GM12878 (cell line): ENCODE measurements at places on chromosomes 1 and 21. TPM values are rescaled to one million over a fixed set of nuclear protein-coding genes. Genes with fewer than 3 reads are reported as not detected.

HRNR gene
- not detected in 2 replicates for total RNA-seq

SPATA45 gene
- 0.58 TPM in 1 of 2 replicates, not detected in the other for total RNA-seq

- H3K4me1 ChIP-seq = no peaks in the 10 kb centered on the region
- H3K4me3 ChIP-seq = no peak overlapping the region
- no peaks in the 10 kb centered on the region for H3K27me3 ChIP-seq
- no peaks in the 10 kb centered on the region for H3K36me3 ChIP-seq
These were observed 62.0 kb upstream of the MACF1 start for GRCh38 chr1:39142401-39143060.

GRCh38 chr1:45411510-45411899 is 71.3 kb upstream of the MUTYH start:
- H3K36me3 ChIP-seq = no peaks in the 10 kb centered on the region
- DNase-seq = no peak
- peaks cover 14% of the 10 kb centered on the region for H3K4me1 ChIP-seq
- no peak overlapping the region for H3K4me3 ChIP-seq

GRCh38 chr1:50976111-50976889 is 6.3 kb downstream of the CDKN2C start:
- no peak for DNase-seq
- peak overlapping the region; percentile 97 for H3K4me3 ChIP-seq
- peaks cover 4% of the 10 kb centered on the region for H3K27me3 ChIP-seq
- H3K36me3 ChIP-seq = no peaks in the 10 kb centered on the region
- peak overlapping the region; percentile 96 for H3K27ac ChIP-seq
- H3K4me1 ChIP-seq = no peaks in the 10 kb centered on the region

DNA sequence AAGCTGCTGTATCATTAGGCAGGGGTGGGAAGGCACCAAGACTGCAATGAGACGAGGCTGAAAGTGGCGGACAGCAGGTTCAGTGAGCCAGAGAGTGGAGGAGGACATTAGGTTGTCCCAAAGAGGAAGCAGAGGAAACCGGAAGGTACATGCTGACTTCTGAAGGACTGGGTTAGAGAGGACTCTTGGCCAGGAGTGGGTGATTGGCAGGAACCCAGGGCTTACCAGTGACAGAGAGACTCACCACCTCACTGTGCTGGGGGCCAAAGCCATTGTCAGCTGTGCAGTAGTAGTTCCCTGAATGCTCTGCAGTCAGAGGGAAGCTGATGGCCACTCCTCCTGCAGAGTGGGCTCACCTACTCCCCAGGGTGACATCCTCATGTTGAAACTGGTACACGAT is 41.9 kb upstream of the FCRL4 start:
- H3K4me3 ChIP-seq = no peak overlapping the region
- no peaks in the 10 kb centered on the region for H3K36me3 ChIP-seq
- H3K27ac ChIP-seq = no peak overlapping the region
- no peaks in the 10 kb centered on the region for H3K4me1 ChIP-seq

- no peaks in the 10 kb centered on the region for H3K4me1 ChIP-seq
- no peak for DNase-seq
- peaks cover 5% of the 10 kb centered on the region for H3K27me3 ChIP-seq
- H3K36me3 ChIP-seq = no peaks in the 10 kb centered on the region
These were observed 13.9 kb upstream of the COL18A1 start for GRCh38 chr21:45390831-45391742.

- H3K4me1 ChIP-seq = no peaks in the 10 kb centered on the region
- no peaks in the 10 kb centered on the region for H3K36me3 ChIP-seq
- H3K27me3 ChIP-seq = no peaks in the 10 kb centered on the region
- no peak overlapping the region for H3K4me3 ChIP-seq
- DNase-seq = no peak
- H3K27ac ChIP-seq = no peak overlapping the region
These were observed 141.9 kb upstream of the TNR start for GRCh38 chr1:175885326-175885725.

DNA sequence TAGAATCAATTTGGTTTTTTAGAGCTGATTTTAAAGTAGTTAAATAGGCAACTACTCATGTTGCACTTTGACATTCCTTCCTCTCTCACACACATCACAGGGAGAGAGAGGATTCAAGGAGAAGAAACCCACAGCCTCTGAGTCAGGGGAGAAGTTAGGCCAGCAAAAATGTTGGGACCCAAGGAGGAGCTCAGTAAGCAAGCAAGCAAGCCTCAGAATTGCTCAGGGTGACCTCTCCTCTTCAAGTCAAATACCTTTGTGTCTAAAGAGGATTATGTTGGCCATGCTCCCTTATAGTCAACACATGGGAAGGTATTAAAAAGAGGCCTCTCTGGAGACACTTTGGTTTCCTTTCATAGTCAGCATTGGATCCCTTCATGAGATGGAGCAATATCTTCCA is 80.5 kb upstream of the WARS2 start:
- no peaks in the 10 kb centered on the region for H3K4me1 ChIP-seq
- DNase-seq = no peak
- H3K27ac ChIP-seq = no peak overlapping the region
- no peaks in the 10 kb centered on the region for H3K36me3 ChIP-seq

DNA sequence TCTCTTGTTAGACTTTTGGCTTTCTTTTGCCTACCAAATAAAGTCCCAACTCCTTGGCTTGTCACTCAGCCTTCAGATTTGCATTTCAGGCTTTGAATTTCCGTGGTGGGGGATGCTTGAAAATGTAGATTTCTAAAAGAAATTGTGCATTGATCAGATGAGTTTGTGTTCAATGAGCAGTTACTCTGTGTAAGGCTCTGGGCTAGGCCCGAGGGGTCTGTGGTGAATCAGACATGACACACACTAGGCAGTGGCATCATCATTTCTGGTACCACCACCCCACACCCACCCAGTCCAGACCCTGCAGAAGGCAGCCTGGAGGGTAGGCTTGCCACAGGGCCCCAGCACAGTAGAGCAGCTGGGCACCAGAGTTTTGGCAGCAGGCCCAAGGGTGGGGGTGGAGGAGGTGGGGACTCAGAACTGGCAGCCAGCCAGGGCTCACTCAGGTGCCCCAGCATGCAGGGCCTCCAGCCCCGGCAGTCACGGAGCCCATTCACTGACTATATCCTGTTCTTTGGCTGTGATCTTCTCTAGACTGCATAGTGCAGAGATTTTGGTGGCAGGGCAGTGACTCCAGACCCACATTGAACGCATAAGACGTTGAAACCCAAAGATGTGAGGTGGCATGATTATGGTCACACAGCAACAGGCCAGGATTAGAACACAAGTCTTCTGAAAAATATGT is 97.2 kb upstream of the ARTN start:
- peak overlapping the region; percentile 95 for H3K27ac ChIP-seq
- no peaks in the 10 kb centered on the region for H3K36me3 ChIP-seq
- DNase-seq = peak; percentile 88
- H3K4me3 ChIP-seq = no peak overlapping the region
- peaks cover 67% of the 10 kb centered on the region for H3K4me1 ChIP-seq

DNA sequence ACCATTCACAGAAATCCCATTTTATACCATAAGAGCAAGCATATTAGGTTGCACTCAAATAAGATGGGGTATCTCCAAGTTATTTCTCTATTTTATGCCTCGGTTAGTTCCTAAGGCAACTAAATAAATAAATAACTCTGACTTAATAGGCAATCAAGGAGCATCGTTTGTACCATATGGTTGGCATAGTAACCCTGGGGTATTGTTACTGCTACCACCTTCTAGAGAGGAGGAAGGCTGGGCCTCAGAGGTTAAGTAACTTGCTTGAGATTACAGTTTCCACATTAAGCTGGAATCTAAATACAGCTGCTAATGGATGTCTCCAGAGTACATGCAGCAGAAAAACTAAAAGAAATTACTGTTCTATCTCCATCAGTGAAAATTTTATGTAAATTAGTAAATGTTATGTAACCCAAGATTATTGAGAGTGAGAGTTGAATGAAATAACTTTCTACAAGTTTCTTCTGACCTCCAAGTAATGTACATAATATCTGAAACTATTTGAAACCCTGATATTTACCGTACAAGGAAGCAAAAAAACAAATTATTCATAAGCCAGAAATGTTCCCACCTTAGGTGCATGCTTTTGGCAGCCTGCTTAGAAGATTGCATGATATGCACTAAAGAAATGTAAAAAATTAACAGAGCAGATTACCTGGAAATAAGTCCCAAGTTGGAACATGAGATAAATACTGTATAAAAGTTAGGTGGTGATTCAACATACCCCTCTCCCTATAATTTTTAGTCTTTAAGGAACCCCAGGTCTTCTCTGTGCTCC is 127.0 kb downstream of the CRB1 start:
- no peaks in the 10 kb centered on the region for H3K27me3 ChIP-seq
- H3K27ac ChIP-seq = no peak overlapping the region
- no peaks in the 10 kb centered on the region for H3K4me1 ChIP-seq
- H3K36me3 ChIP-seq = no peaks in the 10 kb centered on the region
- no peak for DNase-seq

DNA sequence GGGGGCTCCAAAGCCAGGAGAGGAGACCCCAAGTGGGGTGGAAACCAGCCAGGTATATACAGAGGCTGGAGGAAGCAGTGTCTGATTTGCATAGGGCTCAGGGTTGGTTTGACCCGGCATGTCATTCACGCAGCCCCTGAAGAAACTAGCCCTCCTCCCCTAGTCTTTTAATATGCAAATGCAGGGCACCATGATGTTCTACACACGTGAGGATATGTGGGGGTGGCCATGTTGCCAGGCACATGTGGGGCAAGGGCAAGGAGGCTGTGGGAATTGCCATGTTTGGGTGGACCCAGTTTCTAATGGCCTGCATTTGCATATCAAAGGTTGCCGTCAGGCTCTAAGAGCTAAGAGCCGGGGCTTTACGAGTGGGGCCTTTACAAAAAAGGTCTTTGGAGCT is 12.0 kb upstream of the RHOU start:
- H3K4me1 ChIP-seq = no peaks in the 10 kb centered on the region
- no peak overlapping the region for H3K27ac ChIP-seq
- DNase-seq = no peak
- no peak overlapping the region for H3K4me3 ChIP-seq

- H3K36me3 ChIP-seq = no peaks in the 10 kb centered on the region
- DNase-seq = no peak
- H3K4me3 ChIP-seq = no peak overlapping the region
- no peaks in the 10 kb centered on the region for H3K4me1 ChIP-seq
- no peak overlapping the region for H3K27ac ChIP-seq
These were observed 15.1 kb upstream of the TAS1R2 start for GRCh38 chr1:18874600-18874999.

GRCh38 chr1:233606813-233607212 is 7.1 kb upstream of the KCNK1 start:
- no peak overlapping the region for H3K4me3 ChIP-seq
- no peak for DNase-seq
- H3K36me3 ChIP-seq = no peaks in the 10 kb centered on the region

DNA sequence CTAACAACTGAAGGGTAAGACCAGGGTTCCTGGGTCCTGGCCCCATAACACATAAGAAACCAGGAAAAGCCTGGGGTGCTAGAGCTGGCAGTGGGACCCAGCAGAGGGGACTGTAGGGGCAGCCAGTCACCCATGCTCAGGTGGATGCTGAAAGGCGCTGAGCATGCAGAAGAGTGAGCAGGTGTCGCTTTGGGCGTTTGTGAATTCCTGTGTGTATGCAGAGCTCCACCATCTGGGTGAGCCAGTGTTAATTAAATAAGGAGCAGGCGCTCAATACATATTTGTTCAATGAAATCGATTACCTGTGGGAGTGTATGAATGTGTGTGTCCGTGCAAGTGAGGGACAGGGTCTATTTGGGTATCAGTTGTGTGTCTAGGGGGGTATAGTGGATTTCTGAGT is 499 bp downstream of the C1QA start:
- no peaks in the 10 kb centered on the region for H3K27me3 ChIP-seq
- H3K36me3 ChIP-seq = no peaks in the 10 kb centered on the region
- no peaks in the 10 kb centered on the region for H3K4me1 ChIP-seq
- H3K27ac ChIP-seq = no peak overlapping the region
- no peak overlapping the region for H3K4me3 ChIP-seq
- no peak for DNase-seq

GRCh38 chr1:226763905-226764264 is 24.8 kb upstream of the ITPKB start:
- H3K27me3 ChIP-seq = no peaks in the 10 kb centered on the region
- H3K4me3 ChIP-seq = 0 out of 2 replicates have a peak overlapping the region, but pooled peaks have one; percentile 35
- H3K27ac ChIP-seq = peak overlapping the region; percentile 16
- no peak for DNase-seq
- peaks cover 31% of the 10 kb centered on the region for H3K4me1 ChIP-seq
- H3K36me3 ChIP-seq = no peaks in the 10 kb centered on the region

- H3K27me3 ChIP-seq = no peaks in the 10 kb centered on the region
- peak overlapping the region; percentile 31; the same call in 1 of the 2 replicates for H3K27ac ChIP-seq
- peaks cover 16% of the 10 kb centered on the region for H3K4me1 ChIP-seq
- H3K36me3 ChIP-seq = no peaks in the 10 kb centered on the region
- H3K4me3 ChIP-seq = no peak overlapping the region; the same call in 1 of the 2 replicates
- DNase-seq = no peak
These were observed 78.7 kb downstream of the TYW3 start for GRCh38 chr1:74811436-74812179.

- H3K4me1 ChIP-seq = peaks cover 2% of the 10 kb centered on the region
- no peaks in the 10 kb centered on the region for H3K36me3 ChIP-seq
- no peak for DNase-seq
- no peak overlapping the region for H3K4me3 ChIP-seq
These were observed 40.2 kb downstream of the TOMM20 start for GRCh38 chr1:235088430-235088829.

- peaks cover 6% of the 10 kb centered on the region for H3K4me1 ChIP-seq
- no peak overlapping the region for H3K4me3 ChIP-seq
- H3K27me3 ChIP-seq = no peaks in the 10 kb centered on the region
- H3K27ac ChIP-seq = no peak overlapping the region
These were observed 15.7 kb downstream of the CFAP45 start for GRCh38 chr1:159884296-159884695.

DNA sequence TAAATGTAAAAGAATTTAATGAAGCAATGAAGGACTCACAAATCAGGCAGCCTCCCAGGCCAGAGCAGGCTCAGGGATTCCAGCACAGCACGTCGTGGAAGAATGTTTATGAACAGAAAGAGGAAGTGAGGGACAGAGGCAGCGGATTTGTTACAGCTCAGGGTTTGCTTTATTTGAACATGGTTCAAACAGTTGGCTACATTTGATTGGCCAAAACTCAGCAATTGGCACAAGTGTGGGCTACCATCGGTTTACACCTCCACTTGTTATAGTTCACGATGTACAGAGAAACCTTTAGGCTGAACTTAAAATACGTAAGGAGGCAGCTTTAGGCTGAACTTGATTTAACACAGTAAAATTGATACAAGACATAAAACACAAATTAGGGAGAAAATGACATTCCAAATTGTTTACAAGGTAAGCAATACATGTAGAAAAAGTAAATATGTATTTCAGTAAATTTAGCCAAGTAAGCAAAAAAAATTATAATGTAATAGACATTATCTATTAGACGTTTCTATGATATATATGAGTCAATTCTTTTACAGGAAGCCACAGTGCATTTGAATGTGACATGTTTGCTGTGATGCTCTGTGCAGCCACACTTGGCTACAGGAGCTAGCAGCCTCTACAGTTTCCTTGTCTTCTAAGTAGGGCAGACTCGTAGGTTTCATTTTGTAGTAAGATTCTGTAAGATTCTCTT is 126.5 kb downstream of the ADSS2 start:
- peak overlapping the region; percentile 41; the same call in 1 of the 2 replicates for H3K4me3 ChIP-seq
- DNase-seq = peak; percentile 71
- peaks cover 5% of the 10 kb centered on the region for H3K4me1 ChIP-seq
- peak overlapping the region; percentile 77 for H3K27ac ChIP-seq
- no peaks in the 10 kb centered on the region for H3K36me3 ChIP-seq

GRCh38 chr1:15882665-15883064 is 35.2 kb downstream of the SPEN start:
- H3K27me3 ChIP-seq = no peaks in the 10 kb centered on the region
- H3K36me3 ChIP-seq = peaks cover 1% of the 10 kb centered on the region
- H3K27ac ChIP-seq = 0 out of 2 replicates have a peak overlapping the region, but pooled peaks have one; percentile 31
